Naive thymus-derived CD4-positive, alpha-beta T cell (primary cell): ENCODE measurements at places on chromosomes 6 and 20.
A peak's percentile ranks its signal among the peaks of the same experiment; 100 is the strongest.

- DNase-seq = no peak
These were observed 40.3 kb upstream of the RALGAPA2 start for GRCh38 chr20:20752712-20753111.

DNA sequence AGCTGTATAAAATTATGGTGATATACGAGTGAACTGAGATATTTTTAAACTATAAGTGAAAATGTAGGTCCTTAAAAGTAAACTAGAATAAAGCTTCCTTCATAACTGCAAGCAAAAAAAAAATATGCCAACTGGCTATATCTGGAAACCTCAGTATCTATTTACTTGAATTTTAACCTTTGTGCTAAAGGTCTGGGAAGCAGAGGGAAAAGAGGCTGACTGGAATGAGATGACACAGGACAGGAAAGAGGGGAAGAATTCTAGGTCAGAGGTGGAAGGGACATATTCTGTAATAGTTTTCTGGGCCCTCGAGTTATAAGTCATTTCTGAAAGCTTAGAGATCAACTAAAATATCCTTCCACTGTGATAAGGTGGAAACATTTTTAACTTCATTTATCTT is 46.8 kb downstream of the AIG1 start:
- no peak for DNase-seq

DNA sequence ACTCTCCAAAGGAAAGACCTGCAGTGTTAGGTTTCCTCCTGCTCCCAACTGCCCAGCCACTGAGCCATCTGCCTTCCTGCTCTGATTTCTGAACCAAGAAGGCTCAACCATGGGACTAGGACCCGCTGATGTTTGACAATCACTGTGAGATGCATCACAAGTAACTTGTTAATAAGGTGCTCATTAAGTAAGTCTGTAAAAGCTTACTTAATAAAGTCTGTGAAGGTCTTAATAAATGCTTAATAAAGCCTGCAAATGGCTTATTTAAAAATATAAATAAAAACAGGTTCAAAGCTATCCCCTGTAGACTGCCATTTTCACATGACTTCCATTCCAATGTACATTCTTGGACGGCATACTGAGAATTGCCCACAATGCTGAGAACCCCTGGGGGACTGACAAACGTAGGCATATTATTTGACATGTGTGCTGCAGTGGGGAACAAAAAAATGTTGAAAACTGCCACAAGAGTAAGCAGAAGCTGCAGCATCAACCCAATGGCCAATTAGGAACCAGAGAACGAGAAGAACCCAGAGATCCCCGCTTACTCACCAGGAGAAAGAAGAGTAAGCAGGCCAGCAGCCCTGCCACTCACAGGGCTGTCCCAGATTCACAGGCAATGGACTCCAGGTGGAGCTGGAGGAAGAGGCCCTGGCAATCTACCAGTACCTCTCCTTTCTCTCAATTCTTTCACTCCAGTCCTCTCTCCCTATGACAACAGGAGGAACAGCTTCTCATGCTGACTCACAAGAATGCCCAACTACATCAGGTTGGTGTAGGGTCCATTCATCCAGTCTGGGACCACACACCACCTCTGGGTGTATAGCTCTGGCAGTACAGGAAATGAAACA is 19.5 kb downstream of the KIF13A start:
- no peak for DNase-seq

DNA sequence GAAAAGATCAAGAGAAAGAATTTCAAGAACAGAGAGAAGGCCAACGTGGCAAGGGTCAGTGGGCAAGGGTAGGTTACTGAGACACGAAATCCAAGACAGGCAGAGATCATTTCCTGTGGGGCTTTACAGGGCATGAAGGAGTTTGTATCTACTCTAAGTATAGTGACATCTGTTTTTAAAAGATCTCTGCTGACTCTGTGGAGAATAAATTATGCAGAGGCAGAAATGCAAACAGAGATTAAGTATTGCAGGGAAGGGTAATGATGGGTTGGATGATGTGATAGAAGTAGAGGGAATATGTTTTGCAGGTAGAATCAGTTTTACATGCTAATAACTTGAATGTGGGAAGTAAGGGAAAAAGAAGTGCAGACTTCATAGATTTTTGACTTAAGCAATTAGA is 243.5 kb downstream of the FRK start:
- no peak for DNase-seq

DNA sequence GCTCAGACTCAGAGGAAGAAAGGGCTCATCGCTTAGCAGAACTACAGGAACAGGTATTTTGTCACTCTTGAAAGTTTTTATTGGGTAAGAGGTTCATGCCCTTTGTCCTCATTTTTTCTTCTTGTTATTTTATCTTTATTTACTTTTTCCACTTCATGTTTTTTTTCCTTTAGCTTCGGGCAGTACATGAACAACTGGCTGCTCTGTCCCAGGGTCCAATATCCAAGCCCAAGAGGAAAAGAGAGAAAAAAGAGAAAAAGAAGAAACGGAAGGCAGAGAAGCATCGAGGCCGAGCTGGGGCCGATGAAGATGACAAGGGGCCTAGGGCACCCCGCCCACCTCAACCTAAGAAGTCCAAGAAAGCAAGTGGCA is 9.5 kb downstream of the BRD2 start:
- no peak for DNase-seq

DNA sequence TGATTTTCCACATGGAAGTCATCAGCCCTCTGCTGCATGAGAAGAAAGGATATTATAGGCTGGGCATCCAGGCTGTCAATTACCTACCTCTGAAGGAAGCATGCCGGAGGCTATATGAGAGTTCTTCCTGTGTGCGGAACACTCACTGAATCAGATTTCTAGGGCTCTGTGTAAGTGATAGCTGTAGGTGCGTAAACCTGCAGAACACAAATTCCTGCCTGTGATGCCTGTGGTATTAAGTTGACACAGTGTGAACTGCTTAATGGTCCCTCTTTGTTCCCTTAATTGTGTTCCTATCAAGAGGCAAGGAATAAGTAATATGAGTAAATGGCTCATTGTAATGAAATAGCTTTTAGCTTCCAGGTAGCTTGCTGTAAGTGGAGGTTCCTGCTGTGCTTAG is 103.3 kb downstream of the ANKS1A start:
- no peak for DNase-seq

DNA sequence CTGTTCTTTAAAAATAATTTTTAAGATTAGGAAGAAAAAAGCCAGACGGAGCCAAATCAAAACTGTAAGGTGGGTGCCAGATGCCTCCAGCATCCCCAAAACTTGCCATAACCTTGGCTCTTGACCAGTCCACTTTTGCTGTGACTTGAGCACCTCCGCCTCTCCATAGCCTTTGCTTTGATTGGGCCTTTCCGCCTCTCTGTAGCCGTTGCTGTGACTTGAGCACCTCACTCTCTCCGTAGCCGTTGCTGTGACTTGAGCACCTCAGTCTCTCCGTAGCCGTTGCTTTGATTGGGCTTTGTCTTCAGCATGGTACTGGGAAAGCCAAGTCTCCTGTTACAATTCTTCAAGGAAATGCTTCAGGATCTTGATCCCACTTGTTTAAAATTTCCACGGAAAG is 73.0 kb downstream of the YTHDF1 start:
- DNase-seq = no peak

DNA sequence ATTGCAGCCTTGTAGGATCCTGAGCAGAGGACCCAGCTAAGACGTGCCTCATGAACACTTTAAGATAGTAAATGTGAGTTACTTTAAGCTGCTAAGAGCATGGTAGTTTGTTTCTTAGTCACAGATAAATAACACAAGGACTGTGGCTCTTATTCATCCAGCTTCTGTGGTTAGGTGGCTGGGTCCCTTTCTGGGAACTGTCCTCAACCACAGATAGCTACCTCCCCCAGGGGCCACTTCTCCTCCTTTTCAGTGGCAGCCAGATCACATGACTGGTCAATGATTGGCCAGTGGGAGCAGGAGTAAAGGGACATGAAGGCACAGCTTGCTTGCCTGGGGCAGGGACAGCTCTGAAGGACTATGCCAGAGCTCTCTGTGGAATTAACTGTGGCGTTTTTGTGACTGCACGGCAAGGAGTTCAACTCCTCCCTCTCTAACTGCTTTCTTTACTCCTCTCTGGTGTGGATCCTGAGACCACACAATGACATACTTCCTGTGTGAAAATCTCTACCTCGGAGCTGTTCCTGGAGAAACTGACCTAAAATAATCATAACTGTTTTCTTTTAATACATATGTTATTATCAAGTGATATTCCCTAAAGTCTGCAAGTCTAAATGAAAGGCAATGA is 76.5 kb downstream of the NRN1 start:
- no peak for DNase-seq

- peak; percentile 51 for DNase-seq
These were observed 10.9 kb upstream of the LPIN3 start for GRCh38 chr20:41329435-41330342.

- no peak for DNase-seq
These were observed 18.5 kb downstream of the CHMP4B start for GRCh38 chr20:33829636-33830035.

GRCh38 chr20:47334022-47334551 is 22.4 kb downstream of the ZMYND8 start:
- no peak for DNase-seq
